ENCODE measurements at places on chromosomes 16 and 17.

GRCh38 chr16:75550211-75550662 lies 5.8 kb downstream of the TMEM231 start:
- no peak for DNase-seq

DNA sequence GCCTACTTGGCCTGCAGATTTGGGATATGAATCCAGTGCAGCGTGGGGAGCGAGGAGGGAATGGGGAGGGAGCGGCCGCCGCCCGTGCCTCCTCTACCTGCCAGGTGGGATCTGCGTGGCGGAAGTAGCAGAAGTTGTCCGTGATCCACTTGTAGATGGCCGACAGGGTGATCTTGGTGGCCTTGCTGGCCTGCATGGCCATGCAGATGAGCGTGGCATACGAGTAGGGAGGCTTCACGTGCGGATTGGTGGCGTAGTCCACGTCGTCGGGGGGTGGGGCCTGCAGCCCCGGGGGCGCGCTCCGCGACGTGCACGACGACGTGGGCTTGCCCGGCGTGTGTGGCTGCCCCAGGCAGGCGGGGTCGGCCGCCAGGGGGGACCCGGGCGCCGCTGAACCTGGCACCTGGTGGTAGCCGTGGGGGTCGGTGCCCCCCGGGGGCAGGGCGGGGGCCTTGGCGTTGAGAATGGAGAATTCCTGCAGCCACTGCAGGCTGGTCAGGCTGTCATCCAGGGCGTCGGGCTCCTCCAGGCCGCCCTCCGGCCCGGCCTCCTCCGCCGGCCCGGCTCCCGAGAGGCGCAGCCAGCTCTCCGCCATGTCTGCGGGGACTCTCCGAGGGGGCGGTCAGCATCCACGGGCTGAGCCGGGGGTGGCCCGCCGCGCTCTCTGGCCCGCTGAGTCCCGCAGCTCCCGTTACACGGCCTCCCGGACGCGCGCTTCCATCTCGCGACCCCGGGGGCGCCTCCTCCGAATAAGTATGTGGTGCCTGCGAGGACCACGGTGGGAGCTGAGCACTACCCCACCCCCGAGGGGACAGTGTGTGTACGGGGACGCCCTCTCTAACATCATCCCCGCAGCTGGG lies 1.0 kb downstream of the FOXJ1 start:
- DNase-seq: peak; percentile 28

DNA sequence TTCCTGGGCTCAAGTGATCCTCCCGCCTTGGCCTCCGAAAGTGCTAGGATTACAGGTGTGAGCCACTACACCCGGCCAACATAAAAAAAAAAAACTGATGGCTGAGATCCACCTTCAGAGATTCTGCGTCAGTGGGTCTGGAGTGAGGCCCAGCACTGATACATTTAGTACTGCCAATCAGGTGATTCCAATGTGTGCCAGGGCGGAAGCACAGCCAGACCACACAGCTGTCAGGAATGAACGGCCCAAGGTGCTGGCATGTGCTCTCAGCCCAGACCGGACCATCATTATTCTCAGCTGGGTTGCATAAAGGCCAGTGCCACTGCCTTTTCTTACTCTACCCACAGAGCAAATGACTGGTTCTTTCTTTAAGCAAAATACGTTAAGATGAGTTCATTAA lies 1.2 kb upstream of the BCO1 start:
- DNase-seq: peak; percentile 45

DNA sequence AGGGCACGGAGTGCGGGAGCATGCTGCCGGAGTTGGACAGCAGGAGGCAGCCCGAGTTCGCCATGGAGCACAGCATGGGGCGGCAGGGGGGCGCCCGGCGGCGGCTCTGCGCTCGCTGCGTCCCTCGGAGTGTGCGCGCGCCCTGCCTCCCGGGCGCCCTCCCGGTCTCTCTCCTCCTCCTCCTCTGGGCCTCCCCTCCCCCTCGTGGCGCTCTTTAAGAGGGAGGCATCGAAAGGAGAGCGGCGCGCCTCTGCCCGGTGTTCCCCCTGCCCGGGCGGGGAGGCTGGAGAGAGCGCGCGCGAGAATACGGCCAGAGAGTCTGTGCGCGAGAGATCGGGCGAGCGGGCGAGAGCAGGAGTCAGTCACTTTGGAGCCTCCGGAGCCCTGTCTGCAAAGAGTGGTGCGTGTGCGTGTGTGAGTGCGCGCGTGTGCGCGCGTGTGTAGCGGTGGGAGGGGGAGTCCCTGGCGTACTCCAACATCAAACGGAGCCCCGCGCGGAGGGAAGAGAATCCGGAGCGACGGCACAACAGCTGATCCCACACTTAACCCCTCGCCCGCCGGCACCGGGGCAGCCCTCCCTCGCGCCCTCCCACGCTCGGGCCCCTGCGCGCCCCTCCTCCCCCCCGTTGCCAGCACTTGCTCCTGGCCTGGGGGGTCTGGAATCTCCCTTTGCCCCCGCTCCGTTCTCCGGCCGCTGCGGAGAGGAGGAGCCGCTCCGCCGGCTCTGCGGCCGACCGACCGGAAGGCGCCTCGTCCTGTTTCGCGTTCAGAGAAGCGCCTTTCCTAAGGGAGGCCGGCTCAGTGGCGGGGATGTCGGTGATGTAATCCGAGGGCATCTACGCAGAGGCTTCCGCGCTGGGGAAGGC lies 108.9 kb downstream of the ENGASE start:
- DNase-seq: peak; percentile 94

DNA sequence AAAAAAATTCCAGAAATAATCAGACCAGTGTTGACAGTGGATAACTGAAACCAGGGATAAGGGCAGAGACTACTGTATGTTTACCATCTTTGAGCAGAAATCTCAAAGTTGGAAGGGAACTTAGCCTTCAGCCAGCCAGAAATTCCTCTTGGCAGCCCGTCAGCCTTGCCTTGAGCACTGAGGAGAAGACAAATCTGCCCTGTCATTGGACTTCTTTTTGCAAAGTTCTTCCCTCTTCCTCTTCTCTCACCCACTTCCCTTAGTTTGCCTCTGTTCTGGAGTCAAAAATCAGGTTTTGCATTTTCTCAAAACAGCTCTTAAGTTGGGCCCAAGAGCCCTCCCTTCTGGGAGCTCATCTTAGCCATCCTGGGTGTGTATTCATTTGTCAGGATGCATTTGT lies 6.2 kb downstream of the TUFM start:
- DNase-seq: no peak

GRCh38 chr16:84970447-84971127 lies 40.7 kb downstream of the ZDHHC7 start:
- peak; percentile 43 for DNase-seq

DNA sequence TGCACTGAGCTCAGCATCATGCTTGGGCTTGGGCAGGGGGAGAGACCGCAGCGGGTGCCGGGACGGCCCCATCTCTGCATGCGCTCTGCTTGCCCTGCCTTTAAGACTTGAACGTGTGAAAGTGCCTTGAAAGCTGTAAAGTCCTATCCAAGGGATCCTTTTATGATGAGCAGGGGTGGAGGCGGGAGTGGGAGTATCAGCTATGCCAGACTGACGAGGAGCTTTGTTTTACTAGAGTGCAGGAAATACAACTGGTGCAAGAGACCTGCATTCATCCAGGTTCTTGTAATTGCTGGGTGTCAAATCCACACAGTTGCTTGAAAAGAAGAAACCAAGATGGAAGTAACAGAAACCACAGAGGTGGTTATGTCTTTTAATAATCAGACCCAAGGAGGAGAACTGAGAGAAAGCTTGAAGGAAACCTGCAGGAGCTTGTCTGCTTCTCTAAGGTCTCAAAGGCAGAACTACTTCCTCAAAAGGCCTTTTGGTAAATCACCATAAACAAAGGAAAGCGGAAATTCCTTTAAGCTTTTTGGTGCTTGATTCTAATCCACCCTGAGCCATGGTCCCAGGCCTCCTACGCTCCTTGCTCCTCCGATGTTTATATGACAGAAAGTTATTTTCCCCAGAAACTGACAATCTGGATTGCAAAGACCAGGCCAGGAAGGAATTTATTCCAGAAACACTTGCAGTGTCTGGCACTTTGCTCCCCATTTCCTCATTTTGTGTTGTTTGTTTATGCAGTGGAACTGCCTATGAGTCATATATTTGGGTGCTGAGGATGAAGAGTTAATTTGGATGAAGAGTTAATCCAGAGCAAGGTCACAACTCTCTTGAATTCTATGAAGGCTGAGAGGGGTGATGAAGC lies 51.3 kb upstream of the FBXO47 start:
- no peak for DNase-seq

- no peak for DNase-seq
Measured at GRCh38 chr16:86087011-86087895, 188.3 kb downstream of the IRF8 start.

GRCh38 chr16:85778873-85779272 lies 20.5 kb downstream of the EMC8 start:
- no peak for DNase-seq

- DNase-seq: no peak
Measured at GRCh38 chr17:49235896-49236295, 5.3 kb upstream of the PHOSPHO1 start.

All from NCI-H524 (cell line).